ENCODE measurements at places on chromosomes 16 and 17.

DNA sequence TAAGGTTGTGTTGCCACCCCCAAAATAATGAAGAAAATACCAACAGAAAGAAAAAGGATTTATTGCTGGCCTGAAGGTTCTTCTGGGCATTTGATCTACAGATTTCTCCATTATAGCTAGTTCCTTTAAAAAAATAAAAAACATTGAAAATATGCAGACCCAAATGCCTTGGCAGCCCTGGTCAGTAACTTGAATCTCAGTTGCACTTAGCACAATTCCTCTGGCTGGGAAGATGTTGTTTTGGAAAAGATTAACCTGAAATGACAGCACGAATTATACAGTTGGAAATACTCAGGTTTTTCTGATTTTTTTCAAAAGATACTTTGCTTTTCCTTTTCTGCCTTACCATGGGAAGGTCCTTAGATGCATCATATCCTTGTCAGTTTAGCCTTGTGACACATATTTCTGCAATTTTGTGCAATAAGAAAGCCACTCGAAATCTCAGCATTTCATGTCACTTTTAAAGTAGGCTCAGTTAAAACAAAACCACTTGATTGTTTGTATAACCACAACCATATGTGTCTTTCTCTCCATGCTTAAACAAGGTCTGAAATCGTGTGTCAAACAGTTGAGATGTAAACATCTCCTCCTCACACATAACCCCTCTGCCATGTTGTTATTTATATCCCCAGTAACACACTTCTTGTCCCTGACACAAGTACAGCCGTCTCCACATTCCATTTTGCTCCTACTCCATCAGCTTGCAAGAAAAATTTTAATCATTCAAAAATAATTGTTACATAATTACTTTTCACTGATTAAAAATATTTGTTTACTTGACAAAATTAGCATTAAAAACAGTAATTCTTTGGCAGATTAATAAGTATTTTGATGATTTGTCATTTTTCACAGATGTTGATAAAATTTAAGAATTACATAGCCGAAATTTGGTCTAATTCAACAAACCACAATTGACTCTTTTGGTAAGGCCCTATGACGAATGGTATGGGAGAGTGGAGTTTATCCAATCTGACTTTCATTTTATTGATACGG is 61.1 kb downstream of the SIAH1 start:
- no peak for DNase-seq

GRCh38 chr17:30513346-30513745 is 36.1 kb downstream of the GOSR1 start:
- DNase-seq: no peak

DNA sequence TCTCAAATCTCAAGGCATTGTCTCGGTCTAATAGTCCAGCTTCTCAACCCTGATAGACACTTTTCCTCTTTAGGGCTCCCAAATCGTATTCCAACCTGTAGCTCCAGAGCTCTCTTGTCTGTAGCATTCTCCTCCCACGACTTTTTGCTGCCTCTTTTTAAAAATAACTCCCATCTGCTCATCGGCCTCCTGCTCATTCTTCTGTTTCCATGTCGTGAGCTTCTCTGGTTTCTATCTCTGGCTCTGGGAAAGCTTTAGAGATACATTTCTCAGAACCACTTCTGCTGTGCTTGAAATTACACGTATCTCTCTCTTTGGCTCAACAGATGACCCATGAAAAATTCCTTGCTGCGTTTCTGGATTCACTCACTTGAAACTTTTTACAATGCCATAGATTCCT is 609.6 kb upstream of the C16orf82 start:
- no peak for DNase-seq

DNA sequence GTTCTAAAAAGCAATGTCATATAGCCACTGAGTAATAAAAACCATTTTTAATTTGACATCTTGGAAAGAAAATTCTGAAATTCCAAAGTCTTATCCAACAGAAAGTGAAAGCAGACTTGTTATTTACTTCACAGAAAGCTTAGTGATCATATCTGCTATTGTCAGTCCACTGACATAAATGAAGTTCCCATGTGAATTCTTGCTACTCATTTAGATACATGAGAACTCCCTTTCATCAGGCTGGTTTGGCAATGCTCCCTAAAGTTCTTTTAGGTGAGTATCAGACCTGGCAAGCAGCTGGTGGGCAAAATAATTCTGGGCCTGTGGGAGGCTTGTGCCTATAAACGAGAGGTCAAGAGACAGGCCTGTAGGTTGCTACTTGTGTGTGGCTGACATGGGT is 23.4 kb downstream of the NME2 start:
- DNase-seq: no peak

GRCh38 chr17:28849281-28849680 is 5.5 kb upstream of the ERAL1 start:
- no peak for DNase-seq

DNA sequence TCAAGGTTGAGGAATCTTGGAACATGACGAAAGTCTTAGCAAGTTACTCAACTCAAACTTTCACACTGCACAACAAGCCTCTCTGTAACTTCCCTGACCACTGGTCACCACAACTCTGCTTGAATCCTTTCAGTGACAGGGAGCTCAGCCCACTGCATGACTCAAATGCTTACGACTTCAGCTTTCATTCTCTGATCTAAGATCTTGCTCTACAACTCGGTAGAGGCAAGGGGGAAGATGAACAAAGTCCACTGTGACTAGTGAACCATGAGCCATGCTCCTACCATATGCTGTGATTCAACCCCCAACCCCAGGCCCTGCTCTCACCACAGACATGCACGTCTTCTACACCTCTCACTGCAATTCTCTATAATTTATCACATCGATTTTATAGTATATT is 160.9 kb downstream of the SLC39A11 start:
- no peak for DNase-seq

DNA sequence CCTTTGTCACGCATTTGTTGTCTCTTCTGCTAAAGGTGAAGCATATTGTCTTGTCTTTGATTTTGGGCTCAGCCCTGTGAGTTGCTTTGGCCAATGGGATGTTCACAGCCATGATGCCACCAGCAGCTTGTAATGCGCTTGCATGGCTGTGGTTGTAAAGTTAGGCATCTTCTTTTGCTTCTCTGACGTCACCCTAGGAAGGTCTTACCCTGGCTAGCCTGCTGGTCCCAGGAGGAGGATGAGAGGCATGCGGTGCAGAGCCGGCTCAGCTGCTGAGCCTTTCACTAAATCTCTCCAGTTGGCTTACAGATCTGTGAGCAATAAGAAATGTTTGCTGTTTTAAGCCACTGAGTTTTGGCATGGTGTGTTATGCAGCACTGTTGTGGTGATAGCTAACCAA is 40.8 kb downstream of the IRX6 start:
- DNase-seq: no peak

DNA sequence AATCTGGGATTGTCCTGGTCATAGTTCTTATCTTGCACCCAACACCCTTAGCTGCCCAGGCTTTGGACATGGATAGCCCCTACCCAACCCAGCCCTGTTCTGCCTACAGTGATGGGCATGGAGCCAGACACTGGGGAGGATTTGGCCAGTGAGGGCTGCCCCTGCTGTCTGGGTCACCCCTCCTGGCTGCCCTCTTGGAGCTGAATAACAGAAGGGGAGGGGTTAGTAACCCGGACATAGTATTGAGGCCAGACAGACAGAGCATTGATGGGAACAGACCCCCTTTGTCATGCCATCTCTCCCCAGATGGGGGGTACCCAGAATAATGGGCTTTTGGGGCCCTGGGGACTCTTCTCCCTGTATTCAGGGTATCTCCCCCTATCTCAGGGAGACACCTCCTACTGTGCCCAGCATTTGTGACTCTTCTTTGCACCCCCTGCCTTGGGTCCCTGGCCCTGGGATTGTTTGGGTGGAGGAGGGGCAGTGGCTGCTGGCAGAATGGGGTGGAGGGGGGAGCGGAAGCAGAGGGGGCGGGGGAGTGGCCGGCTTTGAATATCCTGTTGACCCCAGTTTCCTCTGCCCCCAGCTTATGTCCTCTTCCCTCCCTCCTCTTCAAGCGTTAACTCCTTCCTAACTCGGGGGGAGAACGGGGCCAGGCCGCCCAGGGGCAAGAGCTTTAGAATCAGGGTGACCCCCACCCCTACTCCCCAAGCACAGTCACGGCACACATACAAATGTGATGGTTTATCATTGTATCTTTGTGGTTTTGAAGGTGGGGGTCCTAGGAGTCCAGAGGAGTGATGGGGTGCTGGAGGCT is 17.0 kb downstream of the GJD3 start:
- DNase-seq: no peak

DNA sequence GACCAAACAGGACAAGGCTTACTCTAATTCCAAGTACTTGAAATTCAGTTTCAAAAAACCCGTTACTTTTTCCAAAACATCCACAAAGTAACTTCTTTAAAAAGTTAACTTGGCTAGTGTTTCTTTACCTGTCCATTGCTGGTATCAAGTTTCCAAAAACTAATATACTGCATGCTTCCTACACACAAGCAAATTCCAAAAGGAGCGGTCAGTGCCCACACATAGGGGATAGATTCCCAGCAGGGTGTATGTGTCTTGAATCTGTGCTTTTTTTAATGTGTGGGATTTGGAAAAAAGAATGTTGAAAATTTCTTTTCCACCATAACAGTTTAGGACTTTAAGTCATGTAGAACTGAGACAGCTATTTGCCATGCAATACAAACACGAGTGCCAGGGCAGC is 367.8 kb upstream of the SOX9 start:
- DNase-seq: no peak

GRCh38 chr16:66740010-66740409 is 11.4 kb downstream of the DYNC1LI2 start:
- no peak for DNase-seq

DNA sequence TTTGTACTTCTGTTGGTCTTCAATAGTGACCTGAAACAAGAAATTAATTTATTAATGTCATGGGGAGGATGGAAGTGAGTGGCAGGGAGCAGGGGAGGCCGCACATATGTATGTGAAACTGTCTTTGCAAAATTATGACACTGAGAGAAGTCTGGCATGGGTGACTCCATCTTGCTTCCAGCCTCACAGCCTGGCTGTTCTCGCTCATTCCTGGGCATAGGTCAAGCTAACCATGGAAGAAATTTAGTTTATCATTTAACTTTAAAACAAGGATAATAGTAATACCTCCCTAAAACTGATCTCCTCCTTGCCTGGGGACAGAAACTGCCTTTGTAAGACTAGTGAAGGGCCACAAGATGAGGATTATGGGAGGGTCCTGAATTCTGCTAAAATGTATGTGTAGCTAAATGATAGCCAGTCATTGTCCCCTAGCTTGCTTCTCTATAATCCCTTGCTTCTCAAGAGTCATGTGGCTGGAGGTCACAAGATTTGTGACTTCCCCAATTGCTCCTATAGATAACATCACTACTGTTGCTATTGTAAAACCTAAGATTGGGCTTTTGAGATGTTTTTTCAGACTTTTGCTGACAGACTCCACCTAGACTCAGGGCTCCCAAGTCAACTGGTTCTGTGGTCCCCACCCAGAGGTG is 126.0 kb downstream of the HS3ST3A1 start:
- no peak for DNase-seq

GRCh38 chr16:17850581-17851250 is 380.0 kb upstream of the XYLT1 start:
- DNase-seq: no peak
